ENCODE measurements at places on chromosomes 2 and 18. TPM values are rescaled to one million over a fixed set of nuclear protein-coding genes. Genes with fewer than 3 reads are reported as not detected.

Gene SLC5A7
- 0.83 TPM for polyA plus RNA-seq

Gene LCT
- 0.05 TPM for polyA plus RNA-seq

Gene EFR3B
- 7.4 TPM for polyA plus RNA-seq

Gene TLX2
- 0.10 TPM for polyA plus RNA-seq

Gene SLC66A2
- 31.0 TPM for polyA plus RNA-seq

Gene SRD5A2
- 0.10 TPM for polyA plus RNA-seq

Gene BCL11A
- 12.8 TPM for polyA plus RNA-seq

Gene ENOSF1
- polyA plus RNA-seq, result 133 TPM

Gene UGT1A5
- not detected for polyA plus RNA-seq

Gene POTEI
- 0.17 TPM for polyA plus RNA-seq

Gene IL36RN
- polyA plus RNA-seq, result not detected

Gene OR6B2
- polyA plus RNA-seq, result not detected

Gene DLX2
- not detected for polyA plus RNA-seq

Gene LOXHD1
- 0.62 TPM for polyA plus RNA-seq

Gene PDE11A
- polyA plus RNA-seq, result 6.0 TPM

Gene COL4A3
- 34.0 TPM for polyA plus RNA-seq

Gene IL1R2
- polyA plus RNA-seq, result 0.36 TPM

Gene SCG2
- polyA plus RNA-seq, result 0.37 TPM

Gene CDK15
- polyA plus RNA-seq, result 1.2 TPM

Gene OTOS
- 0.43 TPM for polyA plus RNA-seq

Gene MC4R
- polyA plus RNA-seq, result 0.22 TPM

Gene HDAC4
- polyA plus RNA-seq, result 14.5 TPM

Gene DSEL
- 20.3 TPM for polyA plus RNA-seq

Gene SCN3A
- 0.83 TPM for polyA plus RNA-seq

Gene POTEJ
- 0.04 TPM for polyA plus RNA-seq

Gene ITGB1BP1
- 76.2 TPM for polyA plus RNA-seq

Gene EMILIN1
- 130 TPM for polyA plus RNA-seq

Gene HK2
- polyA plus RNA-seq, result 13.2 TPM

Gene NT5C1B
- polyA plus RNA-seq, result 1.2 TPM

Gene RNF125
- 2.3 TPM for polyA plus RNA-seq

Gene DLGAP1
- polyA plus RNA-seq, result 5.9 TPM

Gene CTLA4
- not detected for polyA plus RNA-seq

Gene ST8SIA5
- 0.92 TPM for polyA plus RNA-seq

Gene DOK6
- 17.1 TPM for polyA plus RNA-seq

Gene CHRND
- 1.1 TPM for polyA plus RNA-seq

Gene MREG
- 16.1 TPM for polyA plus RNA-seq

Gene PPP4R1
- polyA plus RNA-seq, result 90.4 TPM

Measured in renal cortex interstitium (tissue), 15 donors.